ENCODE measurements at places on chromosomes 5 and 9. TPM values are rescaled to one million over a fixed set of nuclear protein-coding genes. Genes with fewer than 3 reads are reported as not detected.

DNA sequence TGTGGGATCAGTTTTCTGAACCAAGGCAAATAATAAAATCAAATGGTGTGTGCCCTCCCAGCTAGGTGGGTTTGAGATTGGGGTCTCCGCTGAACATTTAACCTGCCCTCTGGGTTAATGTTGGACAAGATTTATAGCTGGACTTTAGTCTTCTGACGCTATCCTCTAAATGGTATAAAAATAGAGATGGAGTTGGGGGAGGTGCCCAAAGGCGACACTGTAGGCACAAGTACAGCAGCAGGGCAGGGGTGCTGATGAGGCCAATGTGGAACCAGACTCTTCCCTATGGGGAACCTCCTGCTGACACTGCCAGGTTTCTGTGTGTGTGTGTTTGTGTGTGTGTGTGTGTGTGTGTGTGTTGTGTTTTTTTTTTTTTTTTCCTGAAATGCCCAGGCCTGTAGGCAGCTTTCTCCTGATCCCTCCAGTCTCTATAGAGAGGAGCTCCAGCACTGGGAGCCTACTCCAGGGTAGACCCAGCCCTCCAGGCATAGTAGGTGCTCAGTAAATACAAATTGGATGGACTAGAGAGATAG lies 37.9 kb downstream of the PCDH1 start:
- no peak for DNase-seq

GRCh38 chr9:127084076-127085039 lies 38.1 kb downstream of the ANGPTL2 start:
- no peak for DNase-seq

DNA sequence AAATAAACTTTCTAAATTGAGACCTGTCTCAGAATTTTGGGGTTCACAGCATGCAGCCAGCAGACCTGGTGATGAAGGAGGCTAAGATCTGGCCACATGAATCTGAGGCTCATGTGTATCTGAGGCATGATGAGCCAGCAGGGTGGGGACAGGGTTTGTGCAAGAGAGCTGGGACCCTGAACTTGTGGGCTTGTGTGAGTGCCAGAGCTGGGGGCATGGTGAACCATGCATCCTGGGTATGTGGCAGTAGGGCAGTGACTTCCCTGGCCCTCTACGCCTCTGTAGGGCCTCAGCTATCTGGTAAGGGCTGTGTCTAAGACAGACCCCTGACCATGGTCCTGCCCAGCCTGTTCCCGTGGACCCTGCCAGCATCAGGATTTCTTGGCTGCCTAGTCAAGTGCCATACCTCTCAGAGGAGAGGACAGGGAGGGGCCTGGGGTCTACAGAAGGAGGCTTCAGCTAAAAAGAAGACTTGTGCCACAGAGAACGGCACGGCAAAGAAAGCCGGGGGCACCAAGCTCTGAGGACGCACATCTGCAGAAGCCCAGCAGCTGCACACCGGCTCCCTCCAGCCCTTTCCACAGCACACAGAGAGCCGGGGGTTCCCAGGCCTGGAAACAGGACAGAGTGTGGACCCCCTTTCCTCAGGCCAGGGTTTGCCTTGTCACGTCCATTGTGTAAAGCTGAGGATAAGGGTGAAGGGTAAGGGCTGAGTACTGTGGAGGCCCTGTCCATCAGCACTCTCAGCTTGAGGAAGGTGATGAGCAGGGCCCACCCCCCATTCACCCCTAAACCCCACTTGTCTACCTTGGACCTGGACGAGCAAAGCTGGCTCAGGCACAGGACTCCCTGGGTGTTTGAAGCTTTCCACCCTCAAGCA lies 130.1 kb downstream of the MRPL36 start:
- DNase-seq, result no peak

DNA sequence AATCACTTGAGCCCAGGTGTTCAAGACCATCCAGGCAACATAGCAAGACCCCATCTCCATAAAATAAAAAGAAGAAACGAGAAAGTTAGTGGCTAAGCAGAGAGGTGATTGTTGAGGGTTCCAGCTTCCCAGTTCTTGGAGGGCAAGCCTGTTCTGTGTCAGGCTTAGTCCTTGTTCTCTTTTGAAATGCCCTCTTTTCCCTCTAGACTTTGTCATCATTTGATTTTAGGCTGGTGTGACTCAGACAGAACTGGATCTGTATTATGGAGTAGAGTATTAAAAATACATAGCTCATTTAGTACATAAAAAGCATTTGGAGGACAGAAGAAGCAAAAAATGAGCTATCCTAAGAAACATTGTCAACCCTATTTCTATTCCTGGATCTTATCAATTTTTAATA lies 159.4 kb downstream of the CD180 start:
- no peak for DNase-seq

DNA sequence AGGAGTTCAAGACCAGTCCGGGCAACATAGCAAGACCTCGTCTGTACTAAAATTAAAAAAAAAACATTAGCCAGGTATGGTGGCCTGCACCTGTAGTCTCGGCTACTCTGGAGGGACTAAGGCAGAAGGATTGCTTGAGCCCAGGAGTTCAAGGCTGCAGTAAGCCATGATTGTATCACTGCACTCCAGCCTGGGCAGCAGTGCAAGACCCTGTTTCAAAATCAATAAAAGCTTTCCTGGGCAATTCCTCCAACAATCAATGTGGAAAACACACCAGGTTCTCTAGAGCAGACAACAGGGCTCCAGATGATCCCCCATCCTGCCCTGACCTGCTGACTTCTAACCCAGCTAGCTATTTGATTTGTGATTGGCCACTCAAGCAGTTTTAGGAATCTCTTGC lies 1.2 kb downstream of the AK8 start:
- DNase-seq, result no peak

GRCh38 chr5:177304392-177305119 lies 957 bp downstream of the PRELID1 start:
- no peak for DNase-seq

DNA sequence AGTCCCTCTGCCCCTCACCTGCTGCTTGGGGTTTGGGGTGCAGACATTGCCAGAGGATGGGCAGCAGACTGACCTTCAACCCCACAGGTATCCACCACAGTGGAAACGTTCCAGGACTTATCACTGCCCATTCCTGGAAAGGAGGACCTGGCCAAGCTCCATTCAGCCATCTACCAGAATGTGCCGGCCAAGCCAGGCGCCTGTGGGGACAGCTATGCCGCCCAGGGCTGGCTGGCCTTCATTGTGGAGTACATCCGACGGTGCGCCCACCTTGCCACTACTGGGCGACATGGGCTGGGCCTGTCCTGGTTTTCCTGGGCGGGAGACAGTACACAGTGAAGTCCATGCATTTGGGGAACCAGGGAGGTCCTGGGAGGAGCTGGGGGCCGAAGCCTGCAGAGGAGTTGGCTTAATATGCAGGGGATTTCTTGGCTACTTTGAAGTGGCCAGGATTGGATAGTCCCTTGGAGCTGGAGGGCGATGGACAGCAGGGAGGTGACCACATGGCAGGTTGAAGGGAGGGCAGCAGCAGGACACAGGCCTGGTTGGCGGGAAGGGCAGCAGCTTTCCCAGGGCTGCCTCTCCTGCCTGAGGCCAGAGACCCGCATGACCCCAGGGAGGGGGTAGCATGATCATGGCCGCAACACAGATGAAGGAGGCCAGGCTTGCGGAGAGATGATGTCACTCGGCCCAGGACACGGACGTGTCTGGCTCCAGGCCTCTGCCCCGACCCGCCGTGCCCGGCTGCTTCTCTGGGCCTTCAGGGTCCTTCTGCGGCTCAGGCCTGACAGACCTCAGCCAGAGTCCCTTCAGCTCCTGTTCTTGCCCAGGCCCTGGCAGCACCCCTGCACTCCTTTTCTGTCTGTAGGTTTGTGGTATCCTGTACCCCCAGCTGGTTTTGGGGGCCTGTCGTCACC lies 34.6 kb downstream of the USP20 start:
- no peak for DNase-seq

- DNase-seq, result no peak
Measured at GRCh38 chr9:79858508-79858907, 286.7 kb downstream of the TLE4 start.

TAF11L5 gene
- not detected for total RNA-seq

DNA sequence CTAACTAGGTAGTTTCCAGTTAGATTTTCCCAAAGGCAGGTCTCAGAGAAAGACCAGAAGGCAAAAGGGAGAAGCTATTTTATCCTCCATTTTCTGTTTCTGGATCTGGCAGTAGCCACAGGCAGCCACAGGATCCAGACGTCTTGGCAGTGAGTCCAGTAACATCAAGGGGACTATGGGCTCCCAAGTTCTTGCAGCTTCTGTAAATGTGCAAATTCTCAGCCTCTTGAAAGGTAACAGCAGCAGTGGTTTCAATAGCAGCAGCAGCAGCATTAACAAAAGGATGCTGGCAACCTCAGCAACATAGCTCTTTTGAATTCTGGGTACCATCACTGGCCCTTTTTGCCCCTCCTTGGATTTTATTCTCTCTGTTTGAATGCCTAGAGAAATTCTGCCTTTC lies 27.1 kb upstream of the IL33 start:
- DNase-seq, result no peak

DNA sequence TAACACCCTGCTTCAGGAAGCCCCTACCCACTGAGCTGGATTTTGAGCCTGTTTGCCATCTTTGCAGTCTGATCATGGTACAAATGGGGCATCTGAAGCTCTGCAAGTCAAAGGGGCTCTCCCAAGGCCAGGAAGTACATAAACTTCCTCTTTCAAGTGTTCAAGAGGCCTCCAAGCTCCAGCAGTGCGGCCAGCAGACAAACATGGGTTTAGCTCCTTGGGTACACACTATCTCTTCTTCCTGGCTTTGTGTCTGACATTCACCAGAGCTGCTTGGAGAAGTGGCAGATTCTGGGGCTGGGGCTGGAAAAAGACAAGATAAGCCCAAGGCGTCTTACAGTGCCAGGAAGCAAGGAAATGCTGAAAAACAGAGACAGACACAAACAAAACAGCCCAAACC lies 34.1 kb downstream of the LAMC3 start:
- no peak for DNase-seq

PCDHA2 gene
- total RNA-seq, result 0.24 TPM

- no peak for DNase-seq
Measured at GRCh38 chr5:166992874-166993722, 1298.3 kb upstream of the WWC1 start.

- no peak for DNase-seq
Measured at GRCh38 chr5:131899686-131900085, 45.8 kb downstream of the MEIKIN start.

WDR38 gene
- total RNA-seq, result not detected

GRCh38 chr9:133788819-133789717 lies 50.9 kb upstream of the SARDH start:
- DNase-seq, result no peak

IFNE gene
- total RNA-seq, result not detected

GRCh38 chr5:153504726-153505125 lies 14.3 kb downstream of the GRIA1 start:
- no peak for DNase-seq

CANX gene
- total RNA-seq, result 511 TPM

- no peak for DNase-seq
Measured at GRCh38 chr9:101376111-101376848, 8.5 kb downstream of the BAAT start.

DNA sequence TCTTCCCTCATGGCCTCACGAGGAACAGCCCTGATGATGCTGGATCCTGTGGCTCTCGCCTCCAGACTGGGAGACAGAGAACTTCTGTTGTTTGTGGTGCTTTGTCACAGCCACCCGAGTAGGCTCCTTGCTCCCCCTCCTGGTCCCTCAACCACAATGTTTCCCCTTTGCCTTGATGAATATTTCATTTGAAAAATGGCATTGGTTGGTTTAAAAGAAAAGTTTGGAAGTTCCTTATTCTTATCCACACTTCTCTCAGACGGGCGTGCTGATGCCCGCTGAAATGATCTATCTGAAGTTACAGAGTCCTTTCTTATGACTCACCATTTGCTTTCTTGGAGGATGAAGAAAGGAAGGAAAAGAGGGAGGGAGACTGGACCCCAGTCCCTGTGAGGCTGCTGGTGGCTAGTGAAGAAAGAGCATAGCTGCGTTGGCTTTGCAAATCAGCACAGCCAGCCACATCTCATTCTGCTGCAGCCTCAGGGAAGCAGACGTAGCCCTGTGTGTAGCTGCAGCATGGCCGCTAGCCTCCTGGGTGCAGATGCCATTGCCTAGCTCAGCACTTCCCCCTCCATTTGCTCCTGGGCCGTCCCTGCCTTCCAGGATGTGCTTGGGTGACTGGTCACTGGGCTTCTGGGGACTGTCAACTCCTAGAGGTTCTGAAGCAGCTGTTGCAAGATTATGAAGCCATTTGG lies 185.9 kb downstream of the ERCC6L2 start:
- DNase-seq, result no peak

MEF2C gene
- 186 TPM for total RNA-seq

DNA sequence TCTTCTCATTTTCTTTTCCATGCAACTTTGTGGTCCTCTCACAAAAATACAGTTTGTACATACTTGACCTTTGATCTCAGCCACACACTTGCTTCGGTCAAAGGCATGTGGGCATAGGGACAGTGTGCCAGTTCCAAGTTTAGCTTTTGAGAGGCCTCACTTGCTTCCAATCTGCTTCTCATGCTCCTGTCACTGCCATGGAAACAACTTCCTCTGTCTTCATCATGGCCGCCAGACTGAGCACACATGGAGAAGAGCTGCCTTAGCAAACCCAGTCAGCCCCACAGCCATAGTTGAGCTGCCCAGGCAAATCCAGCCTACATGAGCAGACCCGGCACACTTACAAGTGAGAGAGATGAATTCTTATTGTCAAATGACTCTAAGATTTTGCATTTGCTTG lies 138.2 kb upstream of the TUSC1 start:
- DNase-seq, result no peak

DNA sequence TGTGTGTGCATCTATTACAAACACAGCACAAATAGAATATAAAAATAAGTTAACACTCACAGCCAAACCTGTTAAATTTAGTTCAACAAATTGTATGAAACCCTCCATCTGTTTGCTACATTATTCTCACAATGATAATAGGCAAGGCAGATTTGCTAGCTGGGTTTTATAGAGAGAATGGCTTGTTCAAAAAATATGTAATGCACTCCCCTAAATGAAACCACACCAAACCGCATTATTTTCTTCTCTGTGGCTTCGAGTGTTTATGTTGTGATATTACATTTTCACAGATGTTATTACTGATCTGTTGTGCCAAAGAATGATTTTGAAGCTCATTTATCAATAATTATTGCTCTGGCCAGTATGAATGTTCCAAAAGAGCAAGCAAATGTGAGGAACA lies 92.9 kb downstream of the SPATA31D1 start:
- no peak for DNase-seq

BNC2 gene
- total RNA-seq, result 69.0 TPM

GRCh38 chr5:102818345-102818744 lies 63.2 kb downstream of the PAM start:
- no peak for DNase-seq

GRCh38 chr9:81080900-81081299 lies 608.4 kb downstream of the TLE1 start:
- DNase-seq, result no peak

DNA sequence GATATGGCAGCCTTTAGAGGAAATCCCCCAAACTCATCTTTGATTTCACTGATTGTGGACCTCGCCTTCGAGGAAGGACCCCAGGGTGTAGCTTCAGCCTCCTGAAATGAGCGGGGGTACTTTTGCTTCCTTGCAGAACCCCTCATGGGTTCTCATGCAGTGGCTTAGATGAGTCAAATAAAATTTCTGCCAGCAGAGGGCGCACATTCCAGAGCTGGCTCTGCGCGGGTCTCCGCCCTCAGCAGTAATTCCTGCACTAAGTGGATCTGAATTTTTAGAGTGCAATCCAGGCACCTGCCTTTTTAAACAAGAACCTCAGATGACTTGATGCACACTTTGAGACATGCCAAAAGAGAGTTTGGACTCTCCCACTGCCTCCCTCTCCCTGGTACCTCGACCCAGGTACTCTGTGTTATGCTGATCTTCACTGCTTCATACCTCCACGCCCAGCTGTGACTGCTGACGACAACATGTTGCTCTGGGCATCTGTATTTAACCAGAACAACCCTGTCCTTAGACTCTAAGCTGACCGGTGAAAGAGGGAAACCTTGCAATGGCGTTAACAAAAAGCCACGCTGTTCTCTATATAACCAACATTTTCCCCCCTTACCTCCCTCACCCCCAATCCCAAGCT lies 7.3 kb downstream of the EGFLAM start:
- DNase-seq, result no peak

All from aorta (tissue), 5 donors.